ENCODE measurements at places on chromosomes 12 and 14.
A peak's percentile ranks its signal among the peaks of the same experiment; 100 is the strongest.

- H3K27me3 ChIP-seq, result peaks cover 3% of the 10 kb centered on the region
- no peaks in the 10 kb centered on the region for H3K4me1 ChIP-seq
- no peaks in the 10 kb centered on the region for H3K36me3 ChIP-seq
- no peak for DNase-seq
- no peak overlapping the region for H3K4me3 ChIP-seq
- H3K27ac ChIP-seq, result no peak overlapping the region
Measured at GRCh38 chr12:99066726-99067125, 421.6 kb downstream of the APAF1 start.

GRCh38 chr14:65096323-65097089 is 5.8 kb downstream of the MAX start:
- no peak for DNase-seq
- H3K27ac ChIP-seq, result peak overlapping the region; percentile 47

GRCh38 chr12:78167510-78167909 is 336.8 kb downstream of the NAV3 start:
- no peak for DNase-seq
- H3K27ac ChIP-seq, result no peak overlapping the region
- H3K4me3 ChIP-seq, result no peak overlapping the region
- no peaks in the 10 kb centered on the region for H3K27me3 ChIP-seq

DNA sequence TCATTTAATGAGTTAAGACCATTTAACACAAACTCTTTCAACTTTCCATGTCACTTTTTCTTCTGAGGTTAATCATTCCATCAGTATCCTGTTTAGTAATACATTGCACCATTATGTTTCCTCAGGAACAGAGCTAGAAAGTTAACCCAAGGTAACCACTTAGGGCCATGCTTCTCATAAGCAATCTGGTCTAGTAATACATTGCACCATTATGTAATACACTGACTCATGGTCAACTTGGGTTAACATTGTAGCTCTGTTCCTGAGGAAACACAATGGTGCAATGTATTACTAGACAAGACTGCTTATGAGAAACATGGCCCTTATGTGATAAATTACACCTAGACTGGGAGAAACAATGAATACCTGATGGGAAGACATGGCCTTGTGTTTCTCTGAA is 21.7 kb downstream of the ERH start:
- H3K27me3 ChIP-seq, result no peaks in the 10 kb centered on the region
- no peak overlapping the region for H3K4me3 ChIP-seq
- H3K36me3 ChIP-seq, result peaks cover 59% of the 10 kb centered on the region
- peaks cover 5% of the 10 kb centered on the region for H3K4me1 ChIP-seq
- no peak overlapping the region for H3K27ac ChIP-seq

GRCh38 chr12:81209012-81209411 is 131.1 kb downstream of the ACSS3 start:
- no peak for DNase-seq
- no peaks in the 10 kb centered on the region for H3K4me1 ChIP-seq
- H3K27ac ChIP-seq, result no peak overlapping the region
- no peaks in the 10 kb centered on the region for H3K27me3 ChIP-seq

- peak overlapping the region; percentile 68 for H3K27ac ChIP-seq
- H3K36me3 ChIP-seq, result peaks cover 32% of the 10 kb centered on the region
- no peak for DNase-seq
- H3K27me3 ChIP-seq, result no peaks in the 10 kb centered on the region
- no peak overlapping the region for H3K4me3 ChIP-seq
Measured at GRCh38 chr12:909861-910260, 39.6 kb downstream of the RAD52 start.
